ENCODE measurements at places on chromosomes 6 and 20. TPM values are rescaled to one million over a fixed set of nuclear protein-coding genes. Genes with fewer than 3 reads are reported as not detected.
A peak's percentile ranks its signal among the peaks of the same experiment; 100 is the strongest.

ACTR5 gene
- total RNA-seq = 3.2 TPM

MCHR2 gene
- not detected for total RNA-seq

TTBK1 gene
- total RNA-seq = 0.13 TPM

TNF gene
- total RNA-seq = 0.59 TPM

HLA-DPB1 gene
- total RNA-seq = 29.8 TPM

OSTM1 gene
- 35.4 TPM for total RNA-seq

SLC35F1 gene
- total RNA-seq = 4.8 TPM

CASS4 gene
- 0.40 TPM for total RNA-seq

DNA sequence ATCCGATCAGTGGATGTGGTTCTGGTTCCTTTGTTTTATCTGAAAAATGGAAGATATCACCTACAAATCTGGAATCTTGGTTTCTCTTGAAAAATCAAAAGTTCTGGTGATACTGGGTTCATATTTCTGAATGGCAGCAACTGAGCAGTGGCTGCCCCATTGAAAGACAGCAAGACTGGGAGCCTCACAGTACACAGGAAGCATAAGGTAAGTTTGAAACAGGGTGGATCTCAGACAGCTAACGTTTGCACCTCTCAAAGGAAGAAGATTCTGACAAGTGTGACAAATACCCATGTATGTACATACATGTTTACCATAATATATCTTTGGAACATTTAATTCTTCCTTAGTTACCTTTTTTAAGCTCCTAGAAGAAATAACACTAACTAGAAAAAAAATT is at the start of gene SAMD3:
Gene SAMD3 (minus strand): TSS at position 177 of the 400 bp plus-strand sequence. CDS start 7,678 bp downstream, outside the sequence.
- no peak for DNase-seq

- no peak for DNase-seq
These were observed 1.5 kb downstream of the LAMA4 start for GRCh38 chr6:112252571-112253497.

GRCh38 chr6:43491750-43492661 is 14.6 kb downstream of the TJAP1 start:
- DNase-seq = peak; percentile 93

- DNase-seq = no peak
These were observed 907.3 kb upstream of the MANEA start for GRCh38 chr6:94670017-94670416.

DNA sequence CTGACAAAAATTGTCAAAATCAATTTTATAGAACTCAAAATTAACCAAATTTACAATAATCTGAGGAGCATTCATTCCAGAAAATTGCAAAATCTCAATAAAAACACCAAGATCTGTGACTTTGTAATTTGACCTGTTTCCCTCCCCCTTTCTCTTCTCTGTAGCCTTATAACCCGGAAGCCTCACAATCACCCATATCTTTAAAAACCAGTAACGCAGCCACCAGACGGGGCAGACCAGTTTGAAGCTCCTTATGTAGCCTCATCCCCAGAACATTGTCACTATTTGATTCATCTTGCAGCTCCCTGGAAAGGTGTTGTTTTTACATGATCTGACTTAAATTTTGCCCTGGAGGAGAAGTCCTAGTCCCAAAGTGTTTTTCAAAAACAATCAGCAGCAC is 27.5 kb upstream of the TGM6 start:
- no peak for DNase-seq

DNA sequence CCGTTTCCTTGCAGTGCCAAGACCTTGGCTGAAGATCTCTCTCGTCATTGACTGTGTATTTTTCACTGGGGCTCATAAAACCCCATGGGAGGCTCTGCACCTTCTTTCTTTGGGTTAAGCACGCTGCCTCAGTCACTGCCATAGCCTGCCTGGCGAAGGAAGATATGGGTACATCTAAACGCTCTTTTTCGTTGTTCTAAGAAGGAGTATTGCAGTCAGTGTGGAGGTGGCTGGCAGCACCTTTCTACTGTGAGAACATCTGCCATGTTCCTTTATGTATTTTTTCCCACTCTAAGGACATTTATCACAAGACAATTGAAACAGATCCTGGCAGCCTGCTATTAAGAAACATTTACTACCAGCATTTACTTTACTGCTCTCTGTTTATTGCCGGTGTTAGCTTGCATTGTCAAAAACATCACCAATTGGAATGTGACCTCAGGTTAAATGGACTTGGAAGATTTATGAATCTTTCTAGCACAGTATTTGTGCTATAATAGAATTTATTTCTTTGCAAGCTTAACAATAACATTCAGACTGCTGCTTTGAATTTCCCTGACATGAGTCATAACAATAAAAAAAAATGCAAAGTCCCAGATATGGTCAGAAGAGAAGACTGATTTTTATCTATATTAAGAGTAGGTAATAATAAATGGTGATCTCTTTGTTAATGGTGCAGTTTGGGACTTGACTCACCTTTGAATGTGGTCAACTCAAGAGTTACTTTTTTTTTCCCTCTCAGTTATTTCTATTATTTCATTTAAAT is 62.2 kb upstream of the CLDN20 start:
- DNase-seq = no peak

DNA sequence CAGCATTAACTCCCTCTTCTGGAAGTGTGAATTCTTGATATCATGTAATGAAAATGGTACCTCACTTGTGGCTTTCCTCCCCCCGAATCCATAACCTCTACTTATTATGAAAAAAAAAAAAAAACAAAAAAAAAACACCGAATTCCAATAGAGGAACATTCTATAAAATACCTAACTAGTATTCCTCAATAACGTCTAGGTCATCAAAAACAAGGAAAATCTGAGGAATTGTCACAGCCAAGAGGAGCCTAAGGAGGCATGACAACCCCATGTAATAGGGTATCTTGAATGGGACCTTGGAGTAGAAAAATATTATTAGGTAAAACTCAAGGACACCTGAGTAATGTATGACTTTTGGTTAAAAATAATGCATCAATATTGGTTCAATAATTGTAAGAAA is 38.9 kb upstream of the POLR1H start:
- DNase-seq = no peak

GRCh38 chr6:168916576-168917211 is 337.0 kb downstream of the THBS2 start:
- DNase-seq = peak; percentile 49

GRCh38 chr20:23009636-23010035 is 25.5 kb upstream of the SSTR4 start:
- DNase-seq = no peak

- no peak for DNase-seq
These were observed 168.0 kb upstream of the PHACTR1 start for GRCh38 chr6:12548526-12548925.

- DNase-seq = no peak
These were observed 243.2 kb upstream of the ARID1B start for GRCh38 chr6:156533872-156534524.

GRCh38 chr20:22825076-22825475 is 210.0 kb upstream of the SSTR4 start:
- no peak for DNase-seq

- DNase-seq = no peak
These were observed 110.5 kb upstream of the SLC2A12 start for GRCh38 chr6:134162932-134163331.

DNA sequence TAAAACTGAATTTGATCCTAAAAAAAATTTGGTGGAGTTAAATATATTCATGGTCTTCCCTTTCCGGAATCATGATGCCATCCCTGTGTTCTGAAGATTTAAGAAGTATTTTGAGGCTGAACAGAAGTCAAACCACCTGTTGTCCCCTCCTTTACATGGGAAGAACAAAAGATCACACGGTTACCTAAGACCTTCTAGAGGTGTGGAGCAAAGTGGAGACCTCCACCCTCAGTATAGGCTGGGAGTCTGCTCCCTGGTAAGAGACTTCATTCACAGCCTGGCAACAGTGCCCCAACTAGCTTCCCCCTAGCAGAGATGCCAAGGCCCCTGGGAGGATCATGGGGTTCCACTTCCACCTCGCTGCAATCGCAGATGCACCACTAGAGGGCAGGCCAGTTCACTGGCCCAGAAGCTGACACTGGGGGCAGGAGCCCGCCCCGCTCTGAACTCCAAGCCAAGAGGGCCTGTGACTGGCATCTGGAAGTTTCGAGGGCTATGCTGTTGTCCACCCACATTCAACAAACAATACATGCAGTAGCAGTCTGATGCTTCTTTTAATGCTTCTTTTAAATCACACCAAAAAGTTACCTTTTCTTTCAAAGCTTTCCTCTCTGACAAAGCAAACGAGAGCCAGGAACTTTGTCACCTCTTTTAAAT is 19.5 kb upstream of the UBE2J1 start:
- peak; percentile 84 for DNase-seq

DNA sequence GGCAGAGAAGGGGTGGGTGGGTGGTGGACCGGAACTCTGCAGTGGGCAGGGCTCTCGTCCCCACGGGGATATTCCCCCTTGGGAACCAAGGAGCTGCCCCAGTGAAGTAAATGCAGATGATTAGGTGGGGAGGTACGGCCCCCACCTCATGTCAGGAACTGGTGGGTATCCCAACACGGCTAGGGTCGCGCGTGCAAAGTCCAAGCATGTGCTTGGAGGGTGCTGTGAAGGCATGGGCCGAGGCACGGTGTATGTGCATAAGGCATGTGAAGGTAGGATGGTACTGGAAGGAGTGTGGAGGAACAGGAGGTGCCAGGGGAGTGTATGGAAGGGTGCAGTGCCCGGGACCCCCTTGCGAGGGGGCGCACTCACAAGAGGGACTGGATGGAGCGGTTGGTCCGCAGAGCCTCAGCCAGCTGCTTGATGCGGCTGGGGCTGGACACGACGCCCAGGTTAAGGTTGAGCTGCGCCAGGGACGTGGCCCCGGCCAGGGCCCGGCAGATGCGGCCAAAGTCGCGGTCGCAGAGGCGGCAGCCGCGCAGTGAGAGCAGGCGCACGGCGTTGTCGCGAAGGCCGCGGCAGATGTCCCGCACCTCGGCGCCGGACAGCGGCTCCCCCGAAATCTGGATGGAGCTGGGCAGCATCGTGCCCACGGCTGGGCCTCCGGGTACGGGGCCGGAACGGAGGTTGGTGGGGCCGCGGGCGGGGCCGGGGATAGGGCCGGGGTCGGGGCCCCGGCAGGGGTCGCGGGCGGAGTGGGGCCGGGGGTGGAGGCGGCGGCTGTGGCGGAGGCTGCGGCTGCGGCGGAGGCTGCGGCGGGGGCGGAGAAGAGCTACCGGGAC is 783 bp downstream of the LRRC73 start:
- no peak for DNase-seq

DNA sequence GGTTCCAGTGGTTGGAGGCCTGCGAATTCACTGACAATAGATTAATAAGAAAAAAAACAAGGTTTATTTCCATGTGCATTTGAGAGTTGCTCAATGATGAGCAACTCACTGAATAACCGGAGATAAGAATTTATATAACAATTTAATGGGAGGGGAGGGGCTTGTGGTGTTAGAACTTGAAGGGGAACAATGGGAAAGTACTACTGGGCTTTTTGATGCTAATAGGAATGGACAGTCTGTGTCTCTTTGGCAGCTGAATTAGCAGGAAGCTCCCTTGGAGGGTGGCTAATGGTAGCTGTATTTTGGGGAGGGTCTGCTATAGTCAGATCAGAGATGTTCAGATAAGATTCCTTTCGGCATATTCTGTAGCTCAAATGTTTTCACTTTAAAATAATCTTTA is 62.4 kb upstream of the GMDS start:
- DNase-seq = no peak

- DNase-seq = no peak
These were observed 22.8 kb upstream of the SCGN start for GRCh38 chr6:25629198-25629576.

DNA sequence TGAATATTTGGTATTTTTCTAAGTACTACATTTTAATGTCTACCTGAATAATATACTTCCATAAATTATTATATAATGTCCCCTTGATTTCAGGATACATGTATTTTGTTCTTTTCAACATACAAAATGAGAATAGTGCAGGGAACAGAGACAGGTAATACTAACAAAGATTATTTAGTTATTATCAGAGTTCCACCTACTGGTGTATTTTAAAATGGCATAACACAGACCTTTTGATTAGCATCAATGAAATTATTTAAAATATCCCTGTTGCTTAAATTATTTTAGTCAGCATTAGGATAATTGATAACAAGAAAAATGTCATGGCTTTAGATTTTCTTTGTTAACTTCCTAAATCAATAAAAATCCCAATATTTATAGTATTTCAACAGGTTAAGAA is 184.0 kb downstream of the PRDM13 start:
- DNase-seq = no peak

DNA sequence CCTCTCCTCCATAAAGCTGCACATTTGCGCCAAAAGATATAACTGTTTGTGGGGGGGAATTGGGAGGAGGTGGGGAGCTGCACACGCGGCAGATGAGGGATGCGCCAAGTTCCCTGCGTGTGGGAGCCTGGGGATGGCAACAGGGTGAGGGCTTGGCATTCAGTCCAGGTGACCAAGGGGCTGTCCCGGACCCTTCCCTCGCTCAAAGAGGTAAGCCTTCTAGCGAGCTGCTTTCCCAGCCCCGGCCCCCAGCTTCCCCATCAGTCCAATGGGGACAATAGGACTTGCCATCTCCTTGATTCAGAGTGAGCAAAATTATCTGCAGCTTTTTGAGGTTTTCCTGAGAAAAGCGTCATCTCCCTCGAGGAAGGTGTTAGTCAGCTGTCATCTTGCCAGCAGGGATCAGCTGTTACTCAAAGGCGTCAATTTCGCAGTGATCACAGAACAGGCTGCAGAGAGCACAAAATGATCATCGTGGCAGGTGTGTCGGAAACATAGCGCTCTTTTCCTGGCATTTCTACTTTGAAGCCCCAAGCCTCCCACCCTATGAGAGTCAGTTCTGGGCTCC is 21.3 kb downstream of the ZNF831 start:
- no peak for DNase-seq

DNA sequence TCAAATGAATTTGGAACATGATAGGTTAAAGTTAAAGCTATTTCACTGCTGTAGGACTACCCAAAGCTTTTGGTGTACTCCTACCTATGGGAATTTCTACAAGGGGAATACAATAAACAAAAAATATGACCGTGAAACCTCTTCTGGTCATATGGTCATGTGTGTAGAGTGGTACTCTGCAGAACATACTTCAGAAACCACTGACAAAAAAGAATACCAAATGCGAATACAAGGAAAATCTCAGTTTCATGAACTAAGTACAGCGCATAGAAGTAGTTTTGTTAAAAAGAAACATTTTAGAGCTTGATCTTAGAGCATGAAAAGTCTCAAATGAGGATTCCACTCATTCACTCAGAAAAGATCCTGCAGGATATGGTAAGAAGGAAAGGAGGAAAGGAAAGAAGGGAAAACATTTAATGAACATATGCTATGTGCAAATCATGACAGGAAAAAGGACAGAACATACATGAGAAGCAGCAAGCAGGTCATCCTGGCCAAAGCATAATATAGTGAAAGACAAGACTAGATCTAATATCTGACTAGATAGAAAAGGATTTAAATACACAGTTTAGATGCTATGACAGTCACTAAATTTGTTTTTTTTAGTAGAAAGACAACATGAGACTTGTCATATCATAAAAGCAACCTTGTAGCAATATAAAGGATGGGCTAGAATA is 36.5 kb downstream of the SNX14 start:
- no peak for DNase-seq

GRCh38 chr6:48733581-48733980 is 622.6 kb upstream of the PTCHD4 start:
- no peak for DNase-seq

GRCh38 chr6:18249271-18249670 is 15.1 kb downstream of the DEK start:
- no peak for DNase-seq

GRCh38 chr6:5705252-5705651 is 301.5 kb downstream of the NRN1 start:
- DNase-seq = no peak

GRCh38 chr20:10427060-10427692 is 6.8 kb downstream of the MKKS start:
- DNase-seq = peak; percentile 68
